Smooth muscle cell of the pulmonary artery (primary cell): ENCODE measurements at places on chromosomes 7 and 10. TPM values are rescaled to one million over a fixed set of nuclear protein-coding genes. Genes with fewer than 3 reads are reported as not detected.

Gene KCND2
- 0.46 and 4.9 TPM in 2 replicates for total RNA-seq

Gene RSPH10B2
- 0.20 TPM in 1 of 2 replicates, not detected in the other for total RNA-seq

Gene P4HA1
- 457 and 753 TPM in 2 replicates for total RNA-seq

Gene OR13A1
- not detected in 2 replicates for total RNA-seq

Gene SPRN
- 0.39 and 1.6 TPM in 2 replicates for total RNA-seq
